ENCODE measurements at places on chromosomes 4 and X. TPM values are rescaled to one million over a fixed set of nuclear protein-coding genes. Genes with fewer than 3 reads are reported as not detected.

GRCh38 chrX:150940844-150941495, 42.2 kb upstream of the HMGB3 start:
- no peak for DNase-seq

DNA sequence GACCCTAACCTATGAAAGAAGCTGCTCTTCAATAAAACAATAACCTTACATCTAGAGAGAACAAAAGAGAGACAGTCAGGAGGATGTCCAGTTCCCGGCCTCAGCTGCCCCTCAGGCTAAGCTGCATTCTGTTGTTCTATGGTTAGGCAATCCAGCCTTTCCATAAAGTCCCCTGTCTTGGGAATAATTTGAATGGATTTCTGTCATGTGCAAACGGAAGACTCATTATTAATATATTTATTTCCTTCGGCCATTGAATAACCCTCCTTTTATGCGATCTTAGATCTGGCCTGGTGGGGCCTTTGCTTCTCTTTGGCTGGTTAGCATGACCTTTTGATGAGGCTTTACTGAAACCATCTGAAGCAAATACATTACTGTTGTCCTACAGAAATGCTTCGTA, 80.1 kb downstream of the ANKRD50 start:
- DNase-seq: no peak

- peak; percentile 79 for DNase-seq
Measured at GRCh38 chr4:78776729-78777575, 802 bp downstream of the BMP2K start.

GRCh38 chr4:115660465-115660864, 547.0 kb upstream of the NDST4 start:
- no peak for DNase-seq

Gene RLIM
- 32.0 TPM for total RNA-seq

DNA sequence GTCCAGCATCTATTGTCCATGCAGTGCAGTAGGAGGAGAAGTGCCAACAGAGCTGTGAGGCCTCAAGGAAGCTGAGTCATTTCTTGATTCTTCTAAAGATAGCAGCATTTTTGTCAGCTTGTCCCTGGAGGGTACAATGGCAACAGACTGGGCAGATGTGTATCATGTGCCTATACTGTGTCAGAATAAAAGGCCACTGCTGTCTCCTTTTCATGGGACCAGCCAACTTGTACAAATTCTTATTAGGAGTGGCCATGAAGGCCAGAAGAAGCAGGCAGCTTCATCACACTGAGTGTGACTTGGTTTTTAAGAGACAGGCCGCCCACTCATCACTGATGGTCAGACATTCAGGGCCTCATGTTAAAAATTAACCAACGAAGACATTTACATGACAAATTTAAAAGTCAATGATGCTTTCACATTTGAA, 185.0 kb upstream of the FAM241A start:
- no peak for DNase-seq

GRCh38 chr4:6251365-6251764, 18.3 kb upstream of the WFS1 start:
- DNase-seq: no peak

Gene KCTD8
- 2.0 TPM for total RNA-seq

Gene APLN
- total RNA-seq: not detected

GRCh38 chr4:58749206-58749605, 1639.0 kb upstream of the IGFBP7 start:
- no peak for DNase-seq

- DNase-seq: no peak
Measured at GRCh38 chr4:158793021-158793420, 24.2 kb downstream of the FNIP2 start.

- DNase-seq: no peak
Measured at GRCh38 chr4:129428454-129428853, 332.5 kb downstream of the C4orf33 start.

Gene ADGRG4
- total RNA-seq: not detected

Gene PPP4R3C
- total RNA-seq: not detected

DNA sequence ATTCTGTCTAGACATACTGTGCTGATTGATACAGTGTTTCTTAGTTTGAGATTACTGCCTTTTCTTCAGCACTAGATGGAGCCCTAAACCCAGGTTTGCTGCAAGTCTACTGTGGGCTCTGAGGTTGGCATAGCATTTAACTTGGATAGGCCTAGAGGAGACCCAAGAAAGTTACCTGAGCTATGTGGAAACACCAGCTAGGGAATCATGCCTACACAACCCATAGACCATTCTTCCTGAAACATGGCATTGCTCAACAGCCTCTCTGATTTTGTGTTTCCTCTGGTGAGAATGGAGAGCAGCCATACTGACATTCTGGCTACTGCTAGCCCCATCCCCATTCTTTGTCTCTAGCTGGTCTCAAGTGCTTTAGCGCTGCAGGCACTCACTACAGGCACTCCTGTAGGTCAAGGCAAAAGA, 287.7 kb upstream of the PCDH18 start:
- DNase-seq: peak; percentile 76

- no peak for DNase-seq
Measured at GRCh38 chr4:109589605-109590004, 29.6 kb downstream of the MCUB start.

Data from endodermal cell (in vitro differentiated cells).